Iris pigment epithelial cell (primary cell): ENCODE measurements at places on chromosomes 6 and 20.

DNA sequence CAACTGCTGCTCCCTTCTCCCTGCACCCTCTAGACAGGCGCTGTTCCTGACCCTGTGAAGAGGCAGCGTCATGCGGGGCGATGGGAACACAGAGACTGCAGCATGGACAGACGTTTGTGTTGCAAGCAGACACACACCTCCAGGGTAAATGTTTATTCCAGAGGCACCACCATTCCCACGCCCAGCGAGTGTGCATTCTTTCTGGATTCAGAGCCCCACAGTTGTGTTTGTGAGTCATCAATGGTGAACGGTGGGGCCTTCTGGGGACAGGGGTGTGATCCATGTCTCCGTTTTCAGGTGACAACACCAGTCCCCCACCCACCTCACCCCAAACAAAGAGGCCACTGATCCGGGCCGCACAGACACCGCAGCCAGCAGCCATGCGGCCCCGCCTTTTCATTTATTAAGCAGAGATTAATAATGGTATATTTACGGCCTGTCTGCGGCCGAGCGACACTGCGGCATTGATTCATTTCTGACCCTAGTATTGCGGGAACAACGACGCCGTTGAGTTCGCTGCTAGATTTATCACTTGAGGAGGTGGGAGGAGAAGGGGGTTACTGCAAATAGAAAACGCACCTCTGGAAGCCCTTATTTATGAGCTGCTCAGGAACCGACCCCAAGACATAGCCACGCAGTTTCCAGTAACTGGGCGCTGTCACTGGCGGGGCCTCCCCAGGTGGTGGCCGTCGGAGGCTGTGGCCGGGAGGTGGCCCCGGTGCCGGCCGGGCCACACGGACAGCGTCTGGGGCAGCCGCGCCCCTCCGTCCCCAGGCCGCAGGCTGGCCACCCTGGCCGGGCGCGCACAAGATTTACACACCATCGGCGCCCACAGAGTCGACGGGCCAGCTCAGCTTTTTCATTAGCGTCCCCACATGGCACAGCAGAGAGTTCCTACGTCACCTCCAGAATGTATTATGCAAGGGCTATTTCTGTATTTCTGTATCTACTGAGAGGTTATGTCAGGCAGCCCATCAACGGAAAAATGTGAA is 367.6 kb downstream of the THBS2 start:
- DNase-seq = no peak

DNA sequence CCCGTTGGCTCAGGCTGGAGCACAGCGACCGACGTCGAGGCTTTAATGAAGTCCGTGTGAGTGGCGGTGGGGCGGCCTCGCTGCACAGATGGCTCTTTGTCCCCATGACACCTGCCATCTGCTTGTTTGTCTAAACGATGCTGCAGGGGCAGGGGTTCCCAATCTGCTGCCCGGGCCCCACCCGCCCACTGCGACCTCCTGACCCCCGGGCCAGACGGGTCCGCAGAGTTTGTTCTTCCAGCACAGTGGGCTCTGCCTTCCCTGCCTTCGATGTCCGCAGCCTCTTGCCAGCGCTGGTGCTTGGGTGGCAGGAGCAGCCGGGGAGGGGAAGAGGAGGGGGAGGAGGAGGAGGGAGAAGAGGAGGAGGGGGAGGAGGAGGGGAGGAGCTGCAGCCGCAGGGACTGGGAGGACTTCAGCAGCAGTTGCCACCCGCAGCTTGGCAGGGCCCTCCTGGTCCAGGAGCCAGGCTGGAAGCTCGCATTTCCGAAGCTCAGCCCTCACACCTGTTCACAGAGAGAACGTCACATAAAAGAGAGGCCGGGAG is 210.0 kb downstream of the DLL1 start:
- DNase-seq = no peak

DNA sequence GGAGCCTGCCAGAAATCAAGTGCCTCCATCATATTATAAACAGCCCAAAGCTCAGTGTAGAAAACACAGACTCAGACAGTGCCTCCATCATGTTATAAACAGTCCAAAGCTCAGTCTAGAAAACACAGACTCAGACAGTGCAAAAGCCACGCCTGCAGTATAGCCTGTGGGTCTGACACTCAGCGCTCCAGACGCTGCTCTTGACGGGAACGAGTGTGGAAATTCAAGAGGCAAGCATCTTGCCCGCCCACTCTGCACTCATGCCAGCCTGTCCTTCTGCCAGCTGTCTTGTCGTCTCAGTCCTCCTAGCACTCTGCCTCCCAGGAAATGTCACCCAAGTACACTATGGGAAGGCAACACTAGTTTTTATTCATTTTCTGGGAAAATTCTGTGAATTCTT is 274.2 kb upstream of the CDH4 start:
- no peak for DNase-seq

GRCh38 chr20:38152175-38152620 is 12.9 kb downstream of the TGM2 start:
- peak; percentile 74 for DNase-seq

DNA sequence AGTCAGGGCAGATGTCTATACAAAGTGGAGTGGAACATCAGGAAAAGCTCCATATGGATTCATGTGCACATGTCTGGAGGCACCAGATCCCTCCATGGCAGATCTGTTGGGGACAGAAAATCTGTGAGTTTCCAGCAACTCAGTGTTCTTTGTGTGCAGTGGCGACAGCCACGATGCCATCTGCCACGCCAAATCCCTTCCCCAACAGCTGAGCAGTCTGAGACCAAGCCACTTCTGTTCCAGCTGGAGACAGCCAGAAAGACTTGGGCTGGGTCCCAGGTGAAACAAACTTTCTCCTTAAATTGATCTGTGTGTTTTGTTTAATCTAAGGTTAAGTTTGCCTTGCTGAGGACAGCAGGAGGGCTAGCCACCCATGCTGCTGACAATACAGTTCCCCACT is 22.9 kb downstream of the FKBP1A start:
- DNase-seq = no peak

GRCh38 chr6:52635049-52635577 is 35.8 kb upstream of the TMEM14A start:
- peak; percentile 61 for DNase-seq

DNA sequence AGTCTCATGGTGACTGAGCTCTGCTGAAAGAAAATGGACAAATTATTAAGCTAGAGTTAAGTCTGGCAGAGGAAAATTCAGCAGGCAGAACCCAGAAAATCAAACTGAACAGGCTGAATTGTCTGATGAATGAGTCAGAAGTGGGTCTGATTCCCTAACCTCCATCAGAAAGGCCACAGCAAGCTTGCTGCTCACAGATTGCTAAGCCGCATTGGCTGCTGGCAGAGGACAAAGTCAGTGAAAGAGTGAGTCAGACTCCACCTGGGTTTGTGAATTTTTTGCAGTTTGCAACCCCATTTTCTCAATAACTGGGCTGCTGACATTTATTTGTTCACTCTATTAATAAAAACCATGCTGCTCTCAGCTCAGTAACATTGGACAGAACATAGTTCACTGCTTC is 191.3 kb downstream of the EPM2A start:
- DNase-seq = peak; percentile 96

- DNase-seq = no peak
These were observed 356.9 kb downstream of the ARHGAP18 start for GRCh38 chr6:129353067-129353466.

GRCh38 chr20:38217791-38218565 is 42.6 kb downstream of the KIAA1755 start:
- peak; percentile 92 for DNase-seq

DNA sequence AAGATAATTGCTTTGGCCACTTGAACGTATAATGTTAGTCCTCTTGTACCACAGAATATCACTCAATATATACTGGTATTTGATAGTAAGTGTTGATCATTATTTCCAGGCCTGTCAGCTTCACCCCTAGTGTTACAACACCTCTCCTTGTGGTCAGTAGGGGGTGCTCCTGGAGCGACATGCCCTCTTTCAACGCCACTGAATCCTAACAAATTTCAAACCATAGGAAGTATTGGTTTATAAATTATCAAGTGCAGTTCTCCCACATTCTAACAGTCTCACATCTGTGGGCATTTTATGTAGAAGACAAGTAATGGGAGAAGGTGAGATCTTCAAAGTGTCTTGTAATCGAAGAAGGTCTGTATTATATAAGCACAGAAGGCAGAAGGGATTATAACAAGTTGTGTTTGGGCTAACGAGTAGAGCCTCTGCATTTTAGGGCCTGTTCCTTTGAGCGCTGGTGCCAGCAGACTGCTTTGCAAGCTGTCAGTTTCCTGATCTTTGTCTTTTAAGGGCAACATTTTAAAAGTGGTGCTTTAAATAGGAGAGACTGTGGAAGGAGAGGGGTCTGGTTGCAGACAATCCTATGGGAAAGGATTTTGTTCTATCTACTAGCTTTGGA is 57.1 kb upstream of the CEP162 start:
- peak; percentile 35 for DNase-seq

DNA sequence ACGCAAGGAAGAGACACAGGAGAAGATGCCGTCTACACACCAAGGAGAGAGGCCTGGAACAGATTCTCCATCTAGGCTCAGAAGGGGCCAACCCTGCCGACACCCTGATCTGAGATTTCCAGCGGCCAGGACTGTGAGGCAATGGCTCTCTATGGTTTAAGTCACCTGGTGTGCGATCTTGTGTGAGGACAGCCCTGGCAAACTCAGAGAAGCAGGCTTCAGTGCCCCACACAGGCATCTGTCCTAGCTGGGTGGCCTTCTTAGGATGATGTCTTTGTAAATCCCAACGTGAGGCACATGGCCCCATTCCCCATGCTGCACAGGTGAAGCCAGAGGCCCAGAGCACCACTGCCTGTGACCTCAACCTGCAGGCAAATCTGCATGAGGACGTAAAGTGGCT is 87.6 kb upstream of the FRMD1 start:
- DNase-seq = no peak
